ENCODE measurements at places on chromosomes 12 and 14.

DNA sequence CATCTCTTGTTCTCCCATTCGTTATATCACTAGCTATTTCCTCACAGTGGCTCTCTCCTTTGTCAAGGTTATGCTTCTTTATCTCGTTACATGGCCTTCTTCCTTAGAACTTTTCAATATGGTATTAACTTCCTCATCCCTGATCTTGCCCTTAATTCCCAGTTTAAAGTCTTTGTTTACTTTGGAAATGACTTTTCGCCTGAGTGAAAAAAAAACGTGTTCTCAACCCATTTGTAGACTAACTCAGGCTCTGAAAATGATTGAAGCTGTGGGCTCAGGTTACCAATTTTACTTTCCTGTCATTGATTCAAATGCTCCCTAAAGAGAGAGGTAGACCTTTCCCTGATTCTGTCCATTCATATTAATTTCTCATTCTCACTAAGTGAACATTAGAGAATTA lies 135.2 kb downstream of the NUBPL start:
- DNase-seq, result no peak

GRCh38 chr14:53304726-53305381 lies 151.7 kb upstream of the DDHD1 start:
- DNase-seq, result no peak

GRCh38 chr14:21083565-21084325 lies 13.6 kb downstream of the ARHGEF40 start:
- DNase-seq, result no peak

DNA sequence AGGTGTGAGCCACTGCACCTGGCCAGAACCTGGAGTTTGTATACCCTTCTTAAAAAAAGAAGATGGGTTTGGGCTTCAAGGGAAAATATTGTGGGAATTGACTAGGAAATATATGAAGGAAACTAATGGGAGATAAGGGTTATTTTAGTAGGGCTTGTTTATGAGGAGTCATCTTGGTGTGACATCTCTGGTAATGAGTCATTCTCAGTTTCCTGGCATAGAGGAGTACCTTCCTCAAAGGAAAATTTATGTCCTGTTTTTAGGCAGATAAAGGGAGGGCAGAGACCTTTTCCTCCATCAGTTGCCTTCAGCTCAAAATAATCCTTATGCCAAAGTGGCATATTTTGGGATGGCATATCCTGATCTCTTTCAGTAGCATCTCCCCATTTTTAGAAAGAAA lies 30.6 kb upstream of the NFKBIA start:
- no peak for DNase-seq

GRCh38 chr12:2431810-2432209 lies 363.0 kb upstream of the FKBP4 start:
- DNase-seq, result no peak

DNA sequence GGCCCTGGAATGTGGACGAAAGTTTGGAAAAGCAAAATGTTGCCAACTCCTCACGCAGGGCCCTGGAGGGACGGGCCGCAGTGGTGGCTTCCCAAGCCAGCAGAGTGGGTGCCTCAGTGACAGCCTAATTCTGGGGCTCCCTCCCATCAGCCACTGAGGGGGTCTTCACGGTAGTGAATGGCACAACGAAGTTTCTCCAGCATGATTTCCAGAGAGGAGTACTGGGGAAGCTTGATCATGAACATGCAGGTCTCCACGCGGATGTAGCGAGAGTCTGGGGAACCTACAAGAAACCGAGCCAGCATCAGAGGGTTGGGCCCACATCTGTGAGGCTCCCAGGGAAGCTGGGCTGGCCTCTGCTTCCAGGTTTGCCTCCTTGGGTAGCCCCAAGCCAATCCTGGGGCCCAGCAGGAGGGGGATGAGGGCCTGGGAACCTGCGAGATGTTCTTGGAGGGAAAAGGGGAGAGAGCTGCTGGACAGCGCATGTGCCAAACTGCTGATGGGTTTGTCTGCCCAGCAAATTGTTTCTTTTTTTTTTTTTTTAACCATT lies 37.0 kb downstream of the TRAFD1 start:
- no peak for DNase-seq

GRCh38 chr12:94309373-94309772 lies 150.3 kb downstream of the CEP83 start:
- no peak for DNase-seq

DNA sequence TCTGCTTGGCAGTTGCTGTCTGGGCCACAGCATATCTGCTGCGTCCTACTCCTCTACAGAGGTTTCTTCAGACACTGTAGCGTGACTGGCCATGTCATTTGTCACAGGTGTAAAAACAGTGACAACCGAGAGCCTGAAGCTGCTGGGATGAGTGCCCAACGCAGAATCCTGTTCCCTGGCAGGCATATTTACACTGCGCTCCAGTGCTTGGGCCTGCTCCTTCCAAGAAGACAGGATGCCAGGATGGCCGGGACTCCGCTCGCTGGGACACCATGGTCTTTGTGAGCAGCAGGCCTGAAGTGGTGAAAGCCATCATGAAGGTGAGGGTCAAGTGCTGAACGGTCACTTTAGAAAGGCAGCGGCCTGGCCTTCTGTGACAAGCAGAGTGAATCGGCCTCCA lies 171.4 kb downstream of the EMP1 start:
- no peak for DNase-seq

DNA sequence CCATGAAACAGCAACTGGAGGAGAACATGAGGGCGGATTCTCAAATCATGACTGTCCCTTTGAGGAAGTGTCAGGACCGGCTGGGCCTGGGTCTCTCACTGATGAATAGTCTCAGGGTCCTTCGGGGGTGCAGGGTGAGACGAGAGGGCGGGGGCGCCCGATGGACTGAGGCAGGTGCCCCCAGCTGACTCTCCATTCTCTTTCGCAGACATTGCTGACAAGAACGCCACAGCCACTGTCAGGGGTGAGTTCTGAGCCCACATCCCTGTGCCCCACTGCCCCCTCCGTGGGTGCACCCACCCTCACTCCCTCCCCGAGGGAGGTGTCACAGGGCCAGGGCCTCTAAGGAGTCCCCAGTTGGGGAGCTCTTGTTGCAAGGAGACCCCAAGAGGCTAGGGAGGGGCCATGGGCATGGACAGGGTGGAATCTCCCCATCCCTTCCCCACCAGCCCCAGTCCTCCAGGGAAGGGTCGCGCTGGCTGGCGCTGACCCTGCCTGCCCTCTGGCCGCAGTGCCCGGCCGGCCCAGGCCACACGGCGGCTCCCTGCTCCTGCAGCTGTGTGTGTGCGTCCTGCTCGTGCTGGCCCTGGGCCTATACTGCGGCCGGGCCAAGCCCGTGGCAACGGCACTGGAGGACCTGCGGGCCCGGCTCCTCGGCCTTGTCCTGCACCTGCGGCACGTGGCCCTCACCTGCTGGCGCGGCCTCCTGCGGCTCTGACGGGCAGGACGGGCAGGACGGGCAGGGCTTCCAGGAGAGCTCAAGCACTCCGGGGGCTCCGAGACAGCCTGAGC lies 8.7 kb downstream of the C14orf180 start:
- DNase-seq, result no peak

DNA sequence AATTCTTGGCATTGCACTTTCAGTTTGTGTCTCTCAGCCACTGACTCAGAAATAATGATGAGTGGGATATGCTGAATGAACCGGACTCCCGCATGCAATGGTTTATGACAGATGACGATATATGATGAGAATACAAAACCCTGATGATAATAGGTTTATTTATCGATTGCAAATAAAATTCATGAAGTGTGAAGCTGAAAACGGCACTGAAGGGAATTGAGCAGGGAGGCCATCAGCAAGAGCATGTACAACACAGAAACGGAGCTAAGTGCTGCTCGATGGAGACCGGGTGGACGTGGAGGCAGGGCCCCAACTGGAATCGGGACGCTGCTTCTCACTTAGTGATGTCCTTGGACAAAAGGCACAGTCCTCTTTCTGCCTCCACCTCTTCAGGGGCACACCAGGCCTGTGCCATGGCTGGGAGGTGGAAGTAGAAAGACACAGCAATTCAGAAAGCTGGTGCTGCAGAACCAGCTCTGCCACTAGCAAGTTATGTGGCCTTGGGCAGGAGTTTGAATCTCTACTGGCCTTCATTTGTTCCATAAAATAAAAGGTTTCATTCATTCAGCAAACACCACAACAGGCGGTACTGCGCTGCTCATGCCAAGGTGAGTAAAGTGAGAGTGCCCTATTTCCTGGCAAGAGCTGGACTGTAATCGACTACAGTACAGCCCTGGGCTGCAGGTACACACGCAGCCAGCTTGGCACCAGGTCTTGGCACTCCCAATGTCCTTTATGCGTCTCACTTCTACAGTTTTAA lies 117.0 kb downstream of the EGLN3 start:
- DNase-seq, result peak; percentile 24

GRCh38 chr12:116186482-116187150 lies 90.9 kb downstream of the MED13L start:
- no peak for DNase-seq

- DNase-seq, result peak; percentile 87
These were observed 37.0 kb downstream of the LIMA1 start for GRCh38 chr12:50246197-50246865.

DNA sequence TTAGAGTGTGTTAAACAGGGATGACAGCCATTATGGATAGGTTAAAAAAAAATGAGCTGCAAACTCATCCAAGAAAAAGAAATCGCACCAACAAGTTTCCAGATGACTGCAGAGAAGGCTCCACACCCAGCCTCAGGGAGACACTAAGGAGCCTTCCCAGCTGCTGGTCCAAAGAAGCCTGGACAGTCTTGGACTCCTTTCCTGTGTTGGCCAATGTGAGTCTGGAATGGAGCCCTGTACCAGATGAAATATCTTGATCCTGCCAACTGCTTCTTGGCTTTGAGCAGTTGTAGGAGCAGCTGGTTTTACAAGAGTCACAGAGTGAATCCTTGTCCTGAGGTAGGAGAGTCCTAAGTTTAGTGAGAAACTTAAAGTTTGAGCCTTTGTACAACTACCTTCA lies 44.5 kb downstream of the SLC38A1 start:
- peak; percentile 28 for DNase-seq

GRCh38 chr12:96425321-96425720 lies 25.1 kb upstream of the CDK17 start:
- DNase-seq, result no peak

GRCh38 chr12:120710031-120710804 lies at the start of gene UNC119B:
UNC119B (plus strand) TSS chr12:120710458; CDS start chr12:120710475, 17 bp downstream.
- DNase-seq, result peak; percentile 61

DNA sequence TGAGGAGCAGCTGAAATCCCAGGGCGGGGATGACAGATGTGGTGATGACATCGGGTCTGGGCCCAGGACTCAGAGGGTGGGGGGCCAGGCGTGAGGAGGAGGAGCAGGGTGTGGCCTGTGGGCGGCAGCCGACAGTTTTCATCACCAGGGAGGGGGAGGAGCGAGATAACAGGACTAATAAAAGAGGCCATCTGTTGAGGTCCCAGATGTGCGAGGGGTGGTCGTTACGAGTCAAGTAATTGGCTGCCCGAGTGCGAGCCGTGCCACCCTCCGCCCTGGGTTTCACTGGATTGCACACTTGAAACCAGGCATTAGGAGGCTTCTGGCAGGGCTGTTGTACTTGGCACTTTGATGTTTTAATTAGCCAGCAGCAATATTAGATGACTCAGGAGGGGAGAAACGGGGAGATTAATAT lies 67.2 kb downstream of the NOS1 start:
- DNase-seq, result no peak

GRCh38 chr12:106226884-106227640 lies 20.8 kb downstream of the CKAP4 start:
- peak; percentile 69 for DNase-seq

DNA sequence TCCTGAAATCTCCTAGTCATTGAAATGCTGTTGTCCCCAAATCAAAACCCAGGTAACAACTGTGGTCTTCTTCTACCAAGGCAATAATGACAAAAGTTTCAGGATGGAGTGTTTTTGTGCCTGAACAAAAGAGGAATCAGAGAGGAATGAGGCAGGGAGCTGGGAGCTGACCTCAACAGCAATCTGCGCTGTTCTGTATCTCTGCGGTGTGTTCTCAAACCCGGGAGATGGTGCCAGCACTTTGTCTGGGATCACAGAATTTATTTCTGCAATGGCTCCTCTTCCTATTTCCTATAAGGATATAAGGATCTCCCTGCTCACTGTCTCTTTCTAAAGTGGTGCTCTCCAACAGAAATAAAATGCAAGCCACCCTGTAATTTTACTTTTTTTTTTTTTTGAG lies 449 bp upstream of the GLT8D2 start:
- DNase-seq, result no peak

GRCh38 chr12:59055204-59055860 lies 135.0 kb upstream of the LRIG3 start:
- no peak for DNase-seq

GRCh38 chr12:112198120-112198733 lies 72.9 kb downstream of the TRAFD1 start:
- DNase-seq, result peak; percentile 91

DNA sequence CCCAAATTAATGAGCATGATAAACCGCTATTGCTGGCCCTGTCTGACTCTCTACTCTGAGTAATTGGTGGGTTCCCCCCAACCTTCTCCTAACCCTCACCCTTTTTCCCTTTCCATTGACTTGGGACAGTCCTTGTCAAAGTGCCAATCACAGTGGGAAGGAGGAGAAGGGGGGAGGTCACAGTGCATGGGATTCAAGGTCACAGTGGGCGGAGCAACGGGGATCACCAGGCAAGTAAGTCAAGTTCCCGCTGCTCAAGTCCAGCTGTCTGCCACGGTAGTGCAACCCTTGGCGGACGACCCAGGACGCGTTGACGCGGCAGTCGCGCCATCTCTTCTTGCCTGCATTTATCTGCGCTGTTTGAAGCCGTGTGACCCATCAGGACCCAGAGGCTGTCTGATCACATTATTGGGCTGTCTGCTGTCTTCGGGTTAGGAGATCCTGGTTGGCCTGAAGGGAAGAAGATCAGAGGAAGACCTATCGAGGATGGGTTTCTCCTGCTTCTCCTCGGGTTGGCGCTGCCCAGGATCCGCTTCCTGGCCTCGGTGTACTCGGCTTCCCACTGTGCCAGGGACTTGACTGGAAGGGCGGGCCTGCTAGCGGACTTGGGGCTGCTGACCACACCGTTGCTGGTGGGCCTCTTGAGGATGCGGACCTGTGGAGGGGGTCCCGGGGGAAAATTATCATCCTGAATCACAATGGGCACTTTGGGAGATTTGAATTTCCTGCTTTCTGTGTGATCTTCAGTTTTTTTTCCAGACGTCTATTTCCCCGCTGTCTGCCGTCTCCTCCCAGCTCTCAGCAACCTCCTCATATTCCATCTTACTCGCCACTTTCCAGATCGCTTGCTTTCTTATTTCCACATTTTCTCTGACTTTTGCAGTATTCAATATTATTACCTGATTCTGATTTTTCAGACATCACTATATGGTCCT lies 3.1 kb upstream of the MDM2 start:
- DNase-seq, result no peak

GRCh38 chr12:99758997-99759396 lies 111.4 kb downstream of the GARIN6 start:
- no peak for DNase-seq

GRCh38 chr14:74656964-74657363 lies 44.9 kb upstream of the LTBP2 start:
- no peak for DNase-seq

- DNase-seq, result no peak
These were observed 16.7 kb downstream of the ARG2 start for GRCh38 chr14:67636361-67636919.

- no peak for DNase-seq
These were observed 235.5 kb downstream of the MDGA2 start for GRCh38 chr14:47439953-47440352.
